Hematopoietic multipotent progenitor cell treated with erythropoietin and hydrocortisone succinate and interleukin-3 and kit ligand, for 8 days (in vitro differentiated cells): ENCODE measurements at places on chromosomes 7 and 10.

- DNase-seq = no peak
These were observed 1158.9 kb upstream of the CELF2 start for GRCh38 chr10:9858816-9859215.

DNA sequence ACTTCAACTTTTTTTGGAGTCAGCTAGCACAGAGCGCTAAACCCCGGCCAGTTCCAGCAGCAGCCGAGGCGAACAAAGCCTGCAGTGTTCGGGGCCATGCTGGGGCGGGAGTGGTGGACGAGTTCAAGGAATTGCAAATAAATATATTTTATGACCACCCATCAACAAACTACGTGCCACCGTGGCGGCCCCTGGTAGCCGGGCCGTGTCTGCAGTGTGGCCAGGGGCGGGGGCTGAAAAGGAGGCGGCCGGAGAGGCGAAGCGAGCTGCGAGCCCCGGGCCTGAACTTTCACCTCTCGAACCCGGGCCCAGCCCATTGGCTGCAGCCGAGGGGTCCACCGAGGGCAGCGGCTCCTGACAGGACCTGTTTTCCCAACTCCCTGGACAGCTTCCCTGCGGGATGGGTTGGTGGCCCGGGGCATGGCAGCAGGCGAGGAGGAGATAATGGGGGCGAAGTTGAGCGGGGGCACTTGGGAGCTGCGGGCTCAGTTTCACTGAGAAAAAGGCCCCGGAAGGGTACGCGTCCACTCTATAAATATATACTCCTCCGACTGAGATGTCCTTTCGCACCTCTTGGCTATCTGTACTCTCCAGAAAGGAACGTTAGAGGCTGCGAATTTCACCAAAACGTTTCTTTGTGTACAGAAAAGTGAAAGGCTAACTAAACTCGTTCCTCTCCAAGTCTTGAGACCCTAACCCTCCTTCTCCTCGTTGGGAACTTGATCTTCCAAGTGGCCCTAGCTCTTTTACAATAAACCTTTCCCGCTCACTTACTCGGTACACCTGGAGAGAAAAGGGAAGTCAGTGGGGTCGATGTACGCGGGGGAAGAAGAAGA lies 164.6 kb upstream of the PPP1R3A start:
- DNase-seq = no peak

GRCh38 chr7:101087334-101088068 lies 2.2 kb downstream of the TRIM56 start:
- no peak for DNase-seq

- no peak for DNase-seq
These were observed 57.3 kb downstream of the SLC39A12 start for GRCh38 chr10:18008986-18009385.

DNA sequence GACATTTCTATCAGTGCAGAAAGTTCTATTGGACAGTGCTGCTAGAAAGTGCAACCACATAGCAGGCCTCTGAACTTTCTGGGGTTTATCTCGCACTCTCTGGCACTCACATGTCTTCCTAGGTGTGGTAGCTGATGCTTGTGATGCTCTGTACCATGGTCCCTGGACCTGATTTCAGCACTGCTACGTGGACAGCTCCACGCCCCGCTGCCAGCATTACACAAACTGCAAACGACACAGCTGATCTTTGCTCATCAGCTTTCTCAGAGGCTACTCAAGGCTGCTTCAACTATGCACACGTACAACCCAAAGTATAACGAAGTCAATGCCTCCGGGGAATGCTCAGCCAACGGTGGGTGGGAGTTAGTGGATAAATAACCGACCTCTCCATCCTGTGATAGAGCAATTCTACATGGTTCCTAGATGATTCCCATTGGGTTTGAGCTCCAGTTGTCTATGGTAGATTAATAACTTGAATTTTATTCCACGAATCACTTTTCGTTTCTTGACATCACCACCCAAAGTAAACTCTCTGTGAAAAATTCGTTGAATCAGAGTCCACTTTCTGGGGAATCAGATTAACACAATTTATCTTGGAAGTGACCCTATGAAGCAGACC lies 302.5 kb downstream of the ACTR3B start:
- no peak for DNase-seq

DNA sequence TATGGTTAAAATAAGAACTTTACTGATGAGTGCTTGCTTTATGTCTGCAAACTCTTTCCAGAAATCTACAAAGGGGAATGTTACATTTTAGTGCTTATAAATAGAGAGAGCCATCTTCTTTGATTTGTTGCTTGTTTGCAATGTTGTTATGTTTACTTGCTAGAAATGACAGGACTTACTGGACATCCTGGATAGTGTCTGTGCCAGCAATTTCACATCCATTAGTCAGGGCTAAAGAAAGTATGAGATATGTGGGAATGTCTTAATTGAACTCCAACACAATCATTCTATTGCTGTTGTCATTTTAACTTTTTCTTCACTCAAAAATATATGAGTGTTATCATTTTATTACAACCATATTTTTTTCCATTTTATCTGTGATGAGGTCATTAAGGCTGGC lies 453.2 kb downstream of the TNS3 start:
- no peak for DNase-seq

- no peak for DNase-seq
These were observed 7.7 kb upstream of the GPR37 start for GRCh38 chr7:124773339-124773738.

GRCh38 chr7:139623518-139623917 lies 100.0 kb downstream of the CLEC2L start:
- peak; percentile 45 for DNase-seq

DNA sequence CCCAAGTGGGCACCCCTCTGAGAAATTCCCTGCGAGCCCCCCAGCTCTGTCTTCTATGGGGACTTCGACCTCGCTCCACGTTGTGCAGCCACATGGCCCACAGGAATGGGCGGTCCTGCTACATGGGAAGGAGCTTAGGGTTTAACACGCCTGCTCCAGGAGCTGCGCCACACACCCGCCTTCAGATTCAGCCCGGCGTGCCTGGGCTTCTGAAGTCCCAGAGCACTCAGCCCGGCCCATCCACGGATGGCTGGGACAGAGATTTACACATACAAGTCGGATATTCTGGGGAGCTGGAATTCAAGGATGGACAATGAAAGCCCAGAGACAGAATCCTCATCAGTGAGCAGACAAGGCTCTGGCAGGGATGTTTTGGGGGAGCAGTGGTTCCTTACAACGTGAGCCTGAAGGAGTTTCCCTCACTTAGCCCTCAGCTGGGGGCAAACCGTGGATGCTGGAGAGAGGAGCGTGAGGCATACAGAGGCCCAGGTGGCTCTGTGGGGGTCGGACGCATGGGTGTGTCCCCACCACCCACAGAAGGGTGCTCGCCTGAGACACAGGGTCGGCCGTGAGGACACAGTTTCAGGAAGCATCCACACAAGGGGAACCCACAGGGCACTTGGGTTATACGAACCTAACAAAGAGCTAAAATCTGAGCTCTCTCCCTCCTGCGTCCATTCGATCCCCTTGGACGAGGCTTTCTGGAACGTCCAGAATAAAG lies 372.9 kb downstream of the DNAJB6 start:
- no peak for DNase-seq

GRCh38 chr7:45986355-45987298 lies 65.6 kb upstream of the IGFBP3 start:
- no peak for DNase-seq

DNA sequence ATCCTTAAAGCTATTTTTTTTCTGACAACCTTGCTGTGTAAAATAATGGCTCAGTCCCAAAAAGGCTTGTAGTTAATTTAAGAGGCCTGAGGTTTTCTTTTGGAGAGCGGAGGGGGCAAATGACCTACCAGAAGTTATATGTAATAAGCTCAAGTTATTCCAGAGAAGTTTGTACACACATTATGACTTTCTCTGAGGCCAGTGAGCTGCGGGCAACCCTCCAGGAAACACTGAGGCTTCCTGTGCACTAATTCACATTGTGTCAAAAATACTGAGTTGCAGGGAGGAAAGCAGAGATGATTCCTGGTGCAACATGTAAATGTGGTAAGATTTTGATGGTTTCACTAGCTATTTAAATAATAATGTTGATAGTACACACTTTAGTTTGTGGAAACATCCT lies 188.6 kb downstream of the DIP2C start:
- no peak for DNase-seq

- DNase-seq = no peak
These were observed 103.5 kb downstream of the AGMO start for GRCh38 chr7:15457990-15458955.

DNA sequence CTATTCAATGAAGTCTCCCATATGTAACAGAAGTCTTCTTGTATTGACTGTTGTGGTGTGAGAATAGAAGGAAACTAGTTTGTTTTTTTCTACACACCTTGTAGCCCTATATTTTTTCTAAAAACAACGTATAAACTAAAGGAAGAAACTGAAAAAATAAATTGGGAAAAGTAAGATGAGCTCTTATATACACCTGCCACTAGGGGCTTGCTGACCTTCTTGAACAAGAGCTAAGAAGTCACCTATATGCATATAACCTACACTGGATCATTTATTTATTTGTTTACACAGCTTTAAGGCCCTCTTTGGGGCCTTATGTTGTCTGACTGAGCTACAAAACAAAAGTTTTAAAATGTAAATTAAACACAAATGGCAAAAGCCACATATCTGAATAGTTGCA lies 383.0 kb downstream of the HPSE2 start:
- DNase-seq = peak; percentile 31

GRCh38 chr10:30581779-30582380 lies 47.7 kb downstream of the LYZL2 start:
- peak; percentile 57 for DNase-seq

GRCh38 chr7:155315977-155316376 lies 18.3 kb downstream of the INSIG1 start:
- DNase-seq = no peak

DNA sequence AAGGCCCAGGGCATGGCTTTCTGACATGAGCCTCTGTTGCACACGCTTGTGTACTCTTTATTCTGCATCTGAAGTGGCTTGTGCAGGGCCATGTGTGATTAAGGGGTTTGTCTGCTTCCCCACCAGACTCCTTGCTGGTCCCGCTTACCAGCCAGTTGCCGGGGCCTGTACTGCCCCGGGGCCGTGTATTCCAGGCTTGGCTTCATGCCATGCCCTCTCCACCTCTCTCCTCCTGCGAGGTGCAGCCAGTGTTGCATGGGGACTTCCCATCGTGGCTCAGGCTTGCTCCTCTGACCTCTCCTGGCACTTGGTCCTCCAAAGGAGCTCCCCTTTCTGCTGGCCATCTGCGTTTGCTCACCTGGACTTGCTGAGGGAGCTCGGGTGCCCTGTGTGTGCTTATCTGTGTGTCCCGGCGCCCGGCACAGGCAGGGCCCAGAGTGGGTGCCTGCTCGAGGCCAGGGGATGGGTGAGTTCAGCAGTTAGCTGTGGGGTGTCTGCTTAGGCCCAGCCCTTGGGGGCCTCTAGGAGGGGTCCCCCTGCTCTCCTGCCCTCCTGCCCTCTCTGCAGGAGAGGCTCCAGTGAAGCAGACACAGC lies 11.0 kb upstream of the C10orf143 start:
- no peak for DNase-seq

- DNase-seq = no peak
These were observed 217.2 kb downstream of the REEP3 start for GRCh38 chr10:63738410-63738809.

DNA sequence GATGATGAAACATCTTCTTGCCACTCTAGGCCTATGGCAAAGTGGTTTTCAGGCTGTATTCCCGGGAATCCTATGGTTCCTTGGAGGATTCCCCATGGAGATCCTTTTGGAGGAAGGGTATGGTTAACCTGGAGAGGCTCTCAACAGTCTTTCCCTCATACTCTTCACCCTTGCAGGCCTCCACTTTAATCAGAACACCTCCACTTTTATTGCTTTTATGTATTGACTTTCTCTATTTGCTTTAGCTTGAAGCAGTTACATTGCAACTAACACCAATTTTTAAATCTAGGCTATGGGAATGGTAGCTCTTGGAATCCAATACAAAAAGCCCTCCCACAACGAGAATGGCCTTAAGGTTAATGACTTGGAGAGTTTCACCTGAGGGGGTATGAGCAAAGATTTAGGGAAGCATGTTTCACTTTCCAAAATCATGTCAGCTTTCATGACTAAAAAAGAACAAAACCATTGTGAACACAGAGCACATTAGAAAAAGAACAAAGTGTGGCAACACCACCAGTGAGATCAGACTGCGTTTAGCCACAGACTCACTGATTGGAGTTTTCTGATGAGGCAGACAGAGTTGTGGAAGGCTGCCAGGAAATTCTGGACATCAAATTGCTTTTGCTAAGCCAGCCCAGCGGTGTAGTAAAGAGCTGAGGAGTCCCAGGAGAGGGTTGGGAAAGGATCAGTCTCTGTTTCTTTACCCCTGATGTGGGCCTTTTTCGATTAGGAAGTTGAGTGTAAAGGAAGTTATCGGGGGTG lies 130.4 kb upstream of the BMPER start:
- DNase-seq = no peak

GRCh38 chr7:135236727-135237126 lies 3.1 kb downstream of the STRA8 start:
- no peak for DNase-seq

DNA sequence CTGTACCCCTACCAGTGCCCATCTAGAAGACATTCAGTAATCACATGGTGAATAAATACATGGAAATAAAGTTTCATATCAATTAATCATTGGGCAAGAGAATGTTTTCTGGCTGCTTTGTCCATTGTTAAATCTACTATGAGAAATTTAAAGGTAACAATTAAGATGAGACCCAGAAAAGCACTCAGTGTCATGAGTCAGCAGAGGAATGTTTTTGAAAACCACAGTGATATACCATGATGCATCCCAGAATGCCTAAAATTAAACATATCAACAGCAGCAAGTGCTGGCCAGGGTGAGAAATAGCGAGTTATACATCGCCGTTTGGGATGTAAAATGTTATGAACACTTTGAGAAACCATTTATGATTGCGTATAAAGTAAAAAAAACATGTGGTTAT lies 825.3 kb upstream of the C7orf33 start:
- no peak for DNase-seq

DNA sequence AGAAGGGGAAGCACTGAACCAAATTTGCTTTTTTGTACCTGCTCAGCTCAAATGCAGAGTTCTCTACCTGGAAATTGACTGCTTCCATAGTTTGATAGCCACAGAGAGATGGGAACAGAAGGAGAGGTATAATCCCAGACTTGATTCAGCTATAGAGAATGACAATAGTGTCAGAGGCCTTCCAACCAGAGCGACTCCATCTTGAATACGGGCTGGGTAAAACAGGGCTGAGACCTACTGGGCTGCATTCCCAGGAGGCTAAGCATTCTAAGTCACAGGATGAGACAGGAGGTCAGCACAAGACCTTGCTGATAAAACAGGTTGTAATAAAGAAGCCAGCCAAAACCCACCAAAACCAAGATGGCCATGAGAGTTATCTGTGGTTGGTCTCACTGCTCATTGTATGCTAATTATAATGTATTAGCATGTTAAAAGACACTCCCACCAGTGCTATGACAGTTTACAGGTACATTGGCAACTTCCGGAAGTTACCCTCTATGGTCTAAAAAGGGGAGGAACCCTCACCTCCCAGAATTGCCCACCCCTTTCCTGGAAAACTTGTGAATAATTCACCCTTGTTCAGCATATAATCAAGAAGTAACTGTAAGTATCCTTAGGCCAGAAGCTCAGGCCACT lies 42.7 kb upstream of the ATRNL1 start:
- no peak for DNase-seq

GRCh38 chr10:126468467-126468866 lies 80.2 kb upstream of the ADAM12 start:
- DNase-seq = no peak
